ENCODE measurements at places on chromosomes 12 and 14.

- no peak for DNase-seq
Observed at GRCh38 chr12:38983117-38983571, 77.8 kb upstream of the CPNE8 start.

DNA sequence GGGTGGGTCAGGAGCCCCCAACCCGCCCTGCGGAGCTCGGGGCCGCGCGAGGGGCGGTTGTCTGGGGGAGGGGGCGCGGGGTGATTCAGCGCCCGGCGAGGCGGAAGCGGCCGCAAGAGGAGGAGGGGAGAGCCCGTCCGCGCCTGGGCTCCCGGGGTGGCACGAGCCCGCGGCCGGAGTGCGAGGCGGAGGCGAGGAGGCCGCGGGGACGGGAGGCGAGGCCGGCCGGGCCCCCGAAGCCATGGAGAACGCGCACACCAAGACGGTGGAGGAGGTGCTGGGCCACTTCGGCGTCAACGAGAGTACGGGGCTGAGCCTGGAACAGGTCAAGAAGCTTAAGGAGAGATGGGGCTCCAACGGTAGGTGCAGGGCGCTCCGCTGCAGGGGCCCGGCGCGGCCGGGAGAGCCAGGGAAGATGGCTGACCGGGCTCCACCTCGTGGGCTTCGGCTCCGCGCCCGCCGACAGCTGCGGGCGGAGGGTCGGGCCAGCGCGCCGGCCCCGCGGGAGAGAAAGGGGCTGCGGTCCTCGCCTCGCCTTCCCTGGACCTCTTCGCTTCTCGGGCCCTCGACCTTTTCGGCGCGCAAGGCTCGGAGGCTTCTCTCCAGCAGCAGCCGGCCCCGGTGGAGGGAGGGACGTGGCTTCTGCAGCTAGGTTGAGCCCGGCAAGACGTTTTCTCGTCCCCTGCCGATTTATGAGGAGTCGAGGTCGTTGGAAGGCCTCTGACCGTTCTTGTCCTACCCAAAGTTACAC lies 677 bp downstream of the ATP2A2 start:
- peak; percentile 66 for DNase-seq

DNA sequence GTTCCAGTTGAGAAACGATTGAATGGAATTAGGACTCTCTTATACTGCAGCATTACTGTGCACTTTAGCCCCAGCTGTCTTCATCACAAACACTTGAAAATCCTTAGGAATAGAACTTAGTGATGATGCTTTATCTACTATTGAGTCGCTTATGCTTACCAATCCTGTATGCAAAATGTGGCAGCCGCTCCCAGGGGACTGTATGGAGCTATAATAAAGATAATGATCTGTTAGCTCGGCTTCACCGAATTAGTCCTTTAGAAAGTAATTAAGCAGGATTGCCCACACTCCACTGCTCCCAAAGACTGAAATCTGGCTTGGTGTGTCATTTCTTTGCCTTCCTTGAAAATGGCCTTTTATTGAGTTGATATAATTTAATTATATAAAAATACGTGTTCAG lies 10.6 kb downstream of the EML1 start:
- DNase-seq, result no peak

DNA sequence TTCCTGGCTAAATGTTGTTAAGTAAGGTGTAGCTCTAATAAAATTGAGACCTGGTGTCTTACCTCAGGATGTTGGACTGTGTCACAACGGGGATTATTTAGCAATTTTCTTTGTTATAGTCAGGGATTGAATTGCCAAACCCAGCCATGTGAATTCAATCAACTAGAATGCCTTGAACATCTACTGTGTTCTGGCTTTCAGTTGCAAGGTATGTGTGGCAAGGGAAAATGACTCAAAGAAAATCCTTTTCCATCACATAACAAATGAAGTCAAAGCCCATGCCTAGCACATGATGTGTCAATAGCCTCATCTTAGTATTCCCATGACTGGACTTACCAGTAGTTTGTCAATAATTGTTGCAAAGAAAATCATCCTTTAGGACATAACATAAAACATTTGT lies 519.8 kb upstream of the FLRT2 start:
- no peak for DNase-seq

DNA sequence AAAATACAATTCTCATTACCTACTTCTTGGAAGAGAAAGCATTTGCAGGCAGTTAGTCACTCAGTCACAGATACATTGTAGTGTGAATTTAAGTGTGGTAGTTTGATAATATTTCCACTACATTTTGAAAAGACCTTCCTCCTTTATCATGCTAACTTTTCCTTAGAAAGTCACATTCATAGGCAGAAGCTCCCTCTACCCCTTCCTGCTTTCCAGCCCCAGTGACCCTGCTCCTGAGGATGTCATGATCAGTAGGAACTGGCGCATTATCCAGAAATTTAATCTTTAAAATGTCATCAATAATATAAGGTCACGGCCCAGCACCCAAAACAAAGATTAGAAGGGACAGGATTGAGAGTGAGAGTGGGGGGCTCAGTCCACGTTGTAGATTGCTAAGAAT lies 707.4 kb upstream of the STXBP6 start:
- DNase-seq, result no peak

DNA sequence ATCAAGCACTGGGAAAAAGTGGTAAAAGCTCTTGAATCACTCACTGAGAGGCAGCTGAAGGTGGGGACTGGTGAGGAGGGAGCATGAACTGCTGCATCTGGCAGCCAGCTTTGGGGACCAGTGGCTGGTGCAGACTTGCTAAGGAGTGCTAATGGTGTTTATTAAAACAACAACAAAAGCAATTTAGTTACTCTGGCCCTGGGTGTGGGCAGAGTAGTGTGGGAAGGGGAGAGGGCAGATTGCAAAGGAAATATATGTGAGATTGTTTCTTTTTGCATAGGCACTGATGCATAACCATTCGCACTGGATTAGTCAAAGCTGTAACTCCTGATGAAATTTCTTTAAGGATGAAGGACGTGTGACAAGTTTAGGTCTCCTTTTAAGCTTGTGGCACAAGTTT lies 8.1 kb downstream of the TXNRD1 start:
- no peak for DNase-seq

- peak; percentile 91 for DNase-seq
Observed at GRCh38 chr14:103528587-103529382, at the start of gene TRMT61A. Gene TRMT61A (plus strand): TSS chr14:103529196. CDS start chr14:103529979, 783 bp downstream.
